Activated CD8-positive, alpha-beta memory T cell treated with anti-CD3 and anti-CD28 coated beads for 1 hour (primary cell): ENCODE measurements at places on chromosomes 5 and 9.

- no peak for DNase-seq
Measured at GRCh38 chr5:118597543-118597942, 390.8 kb downstream of the DTWD2 start.

- DNase-seq: no peak
Measured at GRCh38 chr5:1655496-1656270, 131.9 kb upstream of the LPCAT1 start.

GRCh38 chr5:138927979-138928378 lies 52.8 kb upstream of the LRRTM2 start:
- no peak for DNase-seq

DNA sequence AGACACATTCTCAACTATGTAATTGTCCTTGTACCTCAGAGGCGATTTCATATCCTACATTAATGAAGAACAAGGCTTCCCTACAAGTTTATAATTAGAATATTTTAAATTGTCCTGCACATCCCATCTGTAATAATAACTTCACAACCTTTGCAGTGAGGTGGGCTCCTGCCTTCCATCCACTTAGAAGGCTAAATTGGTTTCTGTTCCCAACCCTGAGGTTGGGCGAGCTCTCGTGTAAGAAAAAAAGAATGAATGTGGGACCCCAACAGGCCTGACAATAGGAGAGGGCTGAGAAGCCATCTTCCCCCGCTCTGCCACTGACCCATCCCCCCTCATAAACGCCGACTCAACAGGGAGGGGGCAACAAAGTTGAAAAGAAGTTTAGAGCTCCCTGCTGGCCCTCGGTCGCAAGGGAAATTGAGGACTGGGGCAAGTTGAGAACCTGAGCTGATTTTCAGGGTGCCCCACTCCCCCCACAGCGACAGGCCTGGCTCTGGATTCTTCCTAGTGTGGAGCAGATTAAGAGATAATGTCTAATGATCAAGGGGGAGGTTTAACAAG lies 9.4 kb downstream of the BARHL1 start:
- DNase-seq: no peak

DNA sequence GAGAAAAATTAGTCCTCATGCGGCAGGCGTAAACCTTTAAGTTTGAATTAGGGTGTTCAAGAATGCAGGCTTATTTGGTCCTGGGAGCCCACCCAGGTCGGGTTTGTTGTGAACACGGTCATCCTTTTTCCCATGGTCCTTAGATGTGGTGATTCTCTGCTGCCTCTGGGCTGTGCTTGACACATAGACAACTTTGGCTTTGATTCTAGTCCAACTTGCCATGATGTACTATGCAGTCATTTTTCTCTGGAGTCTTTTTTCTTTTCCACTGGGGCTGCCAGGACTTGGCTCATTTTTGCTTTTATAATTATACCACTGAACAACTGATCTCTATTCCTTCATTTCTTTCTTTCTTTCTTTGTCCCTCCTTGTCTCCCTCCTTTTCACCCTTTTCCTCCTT lies 218.6 kb downstream of the SREK1 start:
- DNase-seq: no peak

DNA sequence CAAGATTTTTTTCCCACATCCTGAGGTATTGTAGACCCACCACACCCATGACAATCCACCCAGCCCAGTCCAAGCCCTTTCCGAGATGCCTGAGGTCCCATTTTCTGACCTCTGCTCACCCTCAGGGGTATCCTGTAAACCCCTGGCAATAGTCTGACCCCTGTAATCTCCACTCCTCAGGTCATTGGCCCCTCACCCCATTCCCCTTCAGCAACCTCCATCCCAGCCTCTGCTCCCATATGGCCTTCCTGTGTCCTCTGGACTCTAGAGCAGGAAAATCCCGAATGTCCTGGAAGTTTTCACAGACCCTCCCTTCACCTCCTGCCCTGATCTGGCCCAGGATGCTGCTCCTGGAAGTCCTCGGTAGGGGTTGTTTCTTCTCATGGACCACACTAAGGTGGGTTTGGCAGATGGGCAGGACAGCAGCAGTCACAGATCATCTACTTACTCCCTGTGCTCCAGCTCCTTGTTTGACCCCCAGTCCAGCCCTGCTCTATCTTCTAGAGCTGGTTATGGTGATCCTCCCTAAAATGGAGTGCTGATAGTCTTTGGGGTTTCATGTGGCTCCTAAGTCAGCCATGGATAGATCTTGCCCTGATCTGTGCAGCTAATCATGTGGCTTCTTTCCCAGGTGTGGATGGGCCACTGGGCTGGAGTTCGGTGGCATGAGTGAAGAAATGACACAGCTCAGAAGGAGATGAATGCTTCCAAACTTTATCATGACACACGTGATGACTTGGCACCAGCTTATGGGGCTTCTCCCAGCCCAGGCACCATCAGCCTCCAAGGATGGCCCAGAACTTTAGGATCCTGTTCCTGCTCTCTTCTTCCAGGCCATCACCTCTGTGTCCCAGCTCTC lies 12.0 kb upstream of the ACSL6 start:
- no peak for DNase-seq

DNA sequence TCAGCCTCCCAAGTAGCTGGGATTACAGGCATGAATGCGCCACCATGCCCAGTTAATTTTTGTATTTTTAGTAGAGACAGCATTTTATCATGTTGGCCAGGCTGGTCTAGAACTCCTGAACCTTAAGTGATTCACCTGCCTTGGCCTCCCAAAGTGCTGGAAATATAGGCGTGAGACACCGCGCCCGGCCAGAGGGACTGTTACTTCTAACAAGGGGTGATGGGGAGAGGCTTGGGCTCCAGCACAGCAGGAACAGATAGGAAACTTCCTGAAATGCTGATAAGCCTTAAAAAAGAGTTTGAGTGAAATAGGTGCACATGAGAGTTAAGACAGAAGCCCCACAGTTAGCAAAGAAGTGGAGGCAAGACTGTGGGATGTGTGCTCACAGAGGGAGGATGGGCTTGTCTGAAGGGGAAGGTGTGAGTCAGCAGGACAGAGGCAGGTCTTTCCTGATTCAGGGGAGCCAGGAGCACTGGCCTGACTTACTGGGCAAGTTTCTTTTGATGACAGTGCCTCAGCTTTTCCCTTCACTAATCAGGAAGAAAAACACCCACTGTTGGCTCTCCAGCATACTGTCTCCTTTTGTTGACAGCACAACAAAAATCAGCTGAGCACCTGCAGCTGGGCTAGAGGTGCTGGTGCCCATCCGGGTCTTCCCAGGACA lies 68.4 kb downstream of the RAD23B start:
- DNase-seq: no peak

GRCh38 chr9:91896513-91897121 lies 53.4 kb downstream of the ROR2 start:
- no peak for DNase-seq

GRCh38 chr9:61666310-61666709 lies 476.5 kb downstream of the SPATA31A7 start:
- no peak for DNase-seq

DNA sequence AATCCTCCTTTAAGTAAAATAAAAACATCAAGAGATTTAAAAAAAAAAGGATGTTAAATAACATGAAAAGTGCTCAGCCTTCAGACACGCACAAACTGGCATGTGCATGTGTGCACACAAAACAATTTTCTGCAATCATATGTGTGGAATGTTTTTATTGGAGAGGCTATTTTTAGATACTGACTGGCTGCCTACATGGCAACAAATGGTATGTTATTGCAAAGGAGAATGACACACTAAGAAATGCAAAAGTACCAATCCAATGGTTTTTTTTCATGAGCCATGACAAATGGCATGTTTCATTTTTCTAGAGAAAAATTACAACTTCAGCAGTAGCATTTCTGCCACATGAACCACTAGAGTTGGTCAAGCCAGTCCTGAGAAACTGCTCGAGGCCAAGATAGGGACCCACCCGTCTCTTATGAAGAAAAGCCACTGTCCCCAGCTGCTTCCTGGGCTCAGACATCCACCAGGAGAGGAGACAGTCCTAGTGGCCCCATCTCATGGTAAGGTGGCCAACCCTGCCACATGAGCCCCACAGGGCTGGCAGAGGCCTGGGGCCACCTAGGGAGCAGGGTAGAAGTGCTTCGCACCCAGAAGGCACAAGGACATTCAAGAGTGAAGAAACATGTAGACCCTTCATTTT lies 116.4 kb downstream of the MYO10 start:
- DNase-seq: no peak

- DNase-seq: no peak
Measured at GRCh38 chr9:106622164-106622487, 240.8 kb upstream of the ZNF462 start.

- no peak for DNase-seq
Measured at GRCh38 chr9:116152390-116152789, 1.2 kb upstream of the PAPPA start.

DNA sequence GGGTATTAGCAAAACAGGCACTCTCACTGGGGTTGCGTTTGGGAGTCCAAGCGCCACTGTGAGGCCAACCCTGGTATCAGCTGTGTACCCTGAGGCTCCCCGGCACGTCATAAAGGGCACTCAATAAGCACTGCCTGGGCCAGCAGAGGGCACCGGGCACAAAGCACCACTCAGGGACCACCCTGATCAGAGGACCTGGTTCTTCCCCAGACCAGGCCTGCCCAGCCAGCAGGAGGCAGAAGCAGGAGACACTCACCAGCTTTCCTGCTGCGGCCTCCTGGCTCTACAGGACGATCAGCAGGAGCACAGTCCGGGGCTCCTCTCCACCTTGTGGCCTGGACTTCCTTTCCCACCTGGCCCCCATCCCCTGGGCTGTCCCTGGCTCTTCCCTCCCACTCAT lies 12.6 kb downstream of the MGAT1 start:
- DNase-seq: no peak

- DNase-seq: no peak
Measured at GRCh38 chr9:135909371-135909770, 2.0 kb upstream of the CAMSAP1 start.

- DNase-seq: no peak
Measured at GRCh38 chr9:136147890-136148714, 29.4 kb upstream of the TMEM250 start.

DNA sequence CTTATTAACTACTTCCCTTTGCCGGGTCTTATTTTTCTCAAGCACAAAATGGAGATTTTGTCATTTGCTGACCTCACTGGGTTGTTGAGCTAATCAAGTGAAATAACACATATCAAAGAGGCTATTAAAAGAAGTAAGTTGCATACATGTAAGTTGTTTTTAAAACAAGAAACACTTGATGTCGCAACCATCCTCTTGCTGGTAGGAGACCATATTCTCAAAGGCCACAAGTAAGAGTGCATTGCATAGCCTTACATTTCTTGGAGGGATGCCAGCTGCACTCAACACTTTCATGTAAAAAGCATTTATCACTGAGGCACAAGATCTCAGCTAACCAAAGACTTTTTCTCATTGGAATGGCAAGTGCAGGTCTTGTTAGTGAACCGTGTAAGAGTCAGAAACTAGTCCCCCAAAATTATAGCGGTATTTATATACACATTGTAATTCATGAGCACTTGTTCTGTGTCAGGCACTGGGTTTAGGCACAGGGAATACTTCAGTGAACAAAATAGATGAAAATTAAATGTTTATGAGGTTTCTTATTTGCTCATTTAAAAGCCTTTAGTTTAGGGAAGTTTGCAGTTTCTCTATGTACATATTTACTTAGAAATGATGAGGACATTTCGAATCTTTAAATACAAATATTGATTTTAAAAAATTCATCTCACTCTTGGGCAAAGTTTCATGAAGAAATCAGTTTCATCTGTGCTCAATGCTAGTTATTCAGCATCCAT lies 72.0 kb downstream of the ZFAND5 start:
- DNase-seq: no peak

DNA sequence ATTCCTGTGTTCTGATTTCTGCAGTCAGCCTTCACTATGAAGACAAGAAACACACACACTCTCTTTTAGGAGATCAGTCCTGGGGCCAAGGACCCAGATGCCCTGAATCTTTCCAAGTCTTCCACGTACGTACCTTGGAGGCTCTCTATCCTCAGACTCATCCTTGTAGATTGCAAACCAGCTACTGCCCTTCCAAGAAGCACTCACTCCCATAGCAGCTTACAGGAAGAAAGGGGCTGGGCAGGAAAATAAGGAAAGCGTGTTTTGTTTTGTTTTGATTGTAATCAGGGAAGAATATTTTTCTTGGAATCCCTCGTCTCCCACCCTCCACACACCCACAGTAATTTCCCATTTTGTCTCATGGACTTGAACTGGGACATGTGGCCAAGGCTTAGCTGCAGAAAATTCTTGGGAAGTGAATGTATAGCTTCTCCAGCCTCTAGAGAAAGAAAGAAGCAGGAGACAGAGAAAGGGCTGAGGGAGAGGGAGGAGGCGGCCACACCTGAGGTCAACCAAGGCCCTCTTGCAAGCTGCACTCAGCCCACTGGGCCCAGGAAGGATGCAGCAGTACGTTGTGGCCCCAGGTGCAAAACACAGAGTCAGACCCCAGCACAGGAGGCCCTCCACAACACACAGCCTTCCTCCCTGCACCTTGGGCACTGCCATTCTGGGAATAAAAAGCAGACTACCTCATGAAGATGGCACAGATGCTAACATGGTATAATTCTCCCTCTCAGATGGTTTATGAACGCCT lies 29.9 kb downstream of the IRX2 start:
- no peak for DNase-seq

DNA sequence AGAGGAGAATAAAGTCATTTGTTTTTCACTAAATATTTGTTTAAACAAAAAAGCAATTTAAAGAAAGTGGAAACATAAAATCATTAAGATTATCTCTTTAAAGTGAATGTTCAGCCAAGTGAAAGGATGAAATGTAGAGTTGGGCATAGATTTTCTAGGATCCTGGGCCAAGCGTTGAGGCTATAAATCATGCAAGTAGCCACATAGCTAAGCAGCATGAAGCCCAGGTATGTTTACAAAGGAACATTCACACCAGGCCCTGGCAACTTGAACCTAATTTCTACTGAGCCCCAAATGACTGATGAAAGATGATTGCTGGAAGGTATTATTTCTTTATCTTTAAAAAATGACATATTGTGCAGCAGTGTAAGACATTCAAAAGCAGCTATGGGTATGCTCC lies 461.8 kb downstream of the MAT2B start:
- no peak for DNase-seq

DNA sequence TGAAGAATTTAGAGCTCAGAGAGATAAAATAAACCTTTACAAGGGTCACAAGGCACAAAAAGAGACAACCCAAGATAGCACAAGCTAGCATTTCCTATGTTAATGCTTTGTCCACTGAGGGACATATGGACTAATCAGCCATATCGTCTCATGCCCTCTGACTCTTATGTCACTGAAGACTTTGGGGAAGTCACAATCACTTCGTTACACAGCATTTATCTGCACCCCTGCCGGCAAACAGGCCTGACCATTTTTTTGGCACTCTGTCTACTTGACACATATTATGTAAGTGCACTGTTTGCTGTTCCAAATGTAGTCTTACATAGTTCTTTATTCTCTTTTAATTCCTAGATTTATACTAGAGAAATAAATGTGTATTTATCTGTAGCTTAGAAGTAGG lies 13.9 kb upstream of the BNC2 start:
- DNase-seq: no peak

DNA sequence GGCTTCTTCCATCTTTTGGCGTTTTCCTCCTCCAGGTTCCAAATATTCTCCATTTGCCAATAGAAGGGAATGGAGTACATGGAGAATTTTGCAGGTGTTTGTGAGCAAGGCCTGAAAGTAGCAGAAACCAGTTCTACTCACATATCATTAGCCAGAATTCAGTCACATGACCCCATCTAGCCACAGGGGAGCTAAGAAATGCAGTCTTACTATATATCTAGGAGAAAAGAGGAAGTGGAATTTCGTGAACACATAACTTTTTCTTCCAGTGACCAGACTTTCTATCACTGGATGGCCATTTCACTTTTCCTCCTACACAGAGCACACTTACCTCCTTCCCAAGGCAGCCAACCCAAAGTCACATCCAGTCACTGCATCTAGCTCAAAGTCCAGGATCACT lies 55.1 kb downstream of the LOX start:
- no peak for DNase-seq

GRCh38 chr5:155270725-155271124 lies 257.2 kb downstream of the KIF4B start:
- DNase-seq: no peak
